ENCODE measurements at places on chromosomes 2 and 18.

GRCh38 chr2:168912901-168913369, 11.8 kb downstream of the G6PC2 start:
- no peak for DNase-seq

DNA sequence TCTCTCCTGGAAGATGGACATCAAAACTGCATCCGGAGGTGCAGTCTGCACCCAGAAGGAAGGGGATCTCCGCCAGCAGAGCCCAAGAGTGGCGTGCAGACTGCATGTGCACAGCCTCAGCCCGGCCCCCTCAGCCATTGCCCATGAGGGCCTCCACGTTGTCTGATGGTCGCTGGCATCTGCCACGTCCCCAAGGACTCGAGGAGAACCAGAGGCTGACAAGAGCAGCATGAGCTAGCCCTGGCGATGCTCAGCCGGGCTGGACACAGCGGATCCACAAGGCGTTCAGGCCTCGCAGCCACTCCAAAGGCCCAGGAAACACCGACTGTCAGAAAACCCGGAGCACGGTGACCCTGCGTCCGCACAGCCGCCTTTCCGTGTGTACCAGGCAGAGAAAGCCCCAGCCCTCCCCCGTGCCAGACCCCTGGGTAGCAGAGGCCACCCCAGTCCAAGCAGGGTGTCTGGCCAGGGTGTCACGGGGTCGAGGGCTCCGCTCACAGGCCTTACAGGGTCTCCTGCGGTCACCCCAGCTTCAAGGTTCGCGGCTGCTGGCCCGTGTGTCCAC, 48.3 kb downstream of the SLC66A2 start:
- DNase-seq, result no peak

- no peak for DNase-seq
Measured at GRCh38 chr2:241454837-241455485, 53.4 kb downstream of the STK25 start.

DNA sequence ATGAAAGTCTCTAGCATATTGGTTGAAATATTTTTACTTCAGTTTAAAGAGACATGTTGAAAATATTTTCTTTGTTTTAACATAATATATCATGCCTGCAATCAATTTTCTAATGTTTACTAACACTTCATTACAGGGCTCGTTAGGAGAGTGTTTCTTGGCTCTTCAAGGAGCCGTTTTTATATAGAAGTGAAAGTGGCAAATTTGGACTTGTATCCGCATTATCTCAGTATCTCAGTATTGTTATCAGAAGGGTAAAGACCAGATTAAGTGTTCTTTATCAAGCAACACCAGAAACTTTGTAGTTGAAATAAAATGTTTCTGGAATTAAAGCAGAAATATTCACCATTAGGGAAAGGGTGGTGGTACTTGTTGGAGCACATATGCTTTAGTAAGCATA, 97.8 kb downstream of the BABAM2 start:
- DNase-seq, result no peak

GRCh38 chr2:172600557-172601008, 44.7 kb downstream of the PDK1 start:
- no peak for DNase-seq

DNA sequence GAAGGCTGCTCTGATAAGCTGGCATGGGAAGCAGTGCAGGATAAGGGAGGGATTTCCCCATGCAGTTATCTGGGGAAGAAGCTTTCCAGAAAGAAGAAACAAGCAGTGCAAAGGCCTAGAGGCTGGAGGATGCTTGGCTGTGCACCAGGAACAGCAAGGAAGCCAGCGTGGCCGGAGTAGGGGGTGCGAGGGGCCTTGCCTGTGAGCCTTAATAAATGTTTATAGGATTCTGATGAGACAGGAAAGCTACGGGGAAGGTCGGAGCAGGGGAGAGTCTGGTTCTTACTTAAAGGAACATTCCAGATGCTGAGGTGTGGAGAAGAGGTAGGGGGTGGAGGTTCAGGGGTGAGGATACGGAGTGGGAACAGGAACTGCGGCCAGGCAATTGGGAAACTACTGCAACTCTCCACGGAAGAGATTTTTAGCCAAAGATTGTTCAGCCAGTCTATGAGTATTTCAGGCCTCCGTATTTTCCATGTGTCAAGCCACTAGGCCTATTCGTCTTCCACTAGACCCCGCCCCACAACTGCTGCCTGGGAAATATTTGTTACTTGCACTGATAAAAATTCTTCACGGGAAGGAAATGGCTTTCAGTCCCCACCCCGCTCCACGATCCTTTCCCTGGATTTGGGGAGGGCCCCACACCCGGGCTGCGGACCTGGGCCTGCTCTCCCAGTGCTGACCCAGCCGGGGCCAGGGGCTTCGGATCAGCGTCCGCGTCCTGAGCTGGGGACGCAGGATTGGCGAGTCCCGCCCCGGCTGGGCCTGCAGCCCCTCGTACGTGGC, 516 bp downstream of the EIF2AK2 start:
- DNase-seq, result no peak

- no peak for DNase-seq
Measured at GRCh38 chr18:61031626-61032025, 301.6 kb upstream of the CDH20 start.

GRCh38 chr2:224523626-224524577, 61.3 kb downstream of the CUL3 start:
- no peak for DNase-seq

DNA sequence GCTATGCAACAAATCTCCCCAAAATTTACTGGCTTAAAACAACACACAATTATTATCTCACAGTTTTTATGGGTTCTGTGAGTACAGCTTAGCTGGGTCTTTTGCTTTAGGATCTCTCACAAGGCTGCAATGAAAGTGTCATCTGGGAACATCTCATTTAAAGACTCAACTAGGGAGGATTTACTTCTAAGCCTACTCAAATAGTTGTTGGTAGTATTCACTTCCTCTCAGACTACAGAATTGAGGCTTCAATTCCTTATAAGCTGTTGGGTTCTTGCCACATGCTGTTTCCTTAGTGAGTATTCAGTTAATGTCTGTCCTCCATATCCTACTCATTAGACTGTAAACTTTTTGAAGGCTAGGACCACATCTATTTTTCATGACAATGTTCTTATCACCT, 72.3 kb downstream of the MDH1 start:
- DNase-seq, result no peak

GRCh38 chr2:223102040-223102400, 50.0 kb downstream of the KCNE4 start:
- DNase-seq, result no peak

DNA sequence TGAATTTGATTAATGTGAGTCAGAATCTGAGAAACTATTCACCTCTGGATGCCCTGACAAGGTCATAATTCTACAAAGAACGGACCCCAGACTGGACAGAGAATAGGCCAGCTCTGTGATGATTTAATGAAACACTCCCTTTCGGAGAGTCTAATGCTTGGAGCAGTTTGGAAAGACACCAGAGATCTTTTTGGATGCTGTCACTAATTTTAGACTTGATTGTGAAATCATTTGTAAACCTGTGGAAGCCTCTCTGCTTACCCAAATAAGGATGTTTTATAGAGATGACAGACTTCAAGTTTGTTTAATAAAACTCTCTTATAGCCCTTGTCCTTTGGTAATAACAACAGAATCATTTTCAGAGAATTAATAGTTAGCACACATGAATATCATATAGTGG, 83.5 kb downstream of the MYL12B start:
- DNase-seq, result no peak

DNA sequence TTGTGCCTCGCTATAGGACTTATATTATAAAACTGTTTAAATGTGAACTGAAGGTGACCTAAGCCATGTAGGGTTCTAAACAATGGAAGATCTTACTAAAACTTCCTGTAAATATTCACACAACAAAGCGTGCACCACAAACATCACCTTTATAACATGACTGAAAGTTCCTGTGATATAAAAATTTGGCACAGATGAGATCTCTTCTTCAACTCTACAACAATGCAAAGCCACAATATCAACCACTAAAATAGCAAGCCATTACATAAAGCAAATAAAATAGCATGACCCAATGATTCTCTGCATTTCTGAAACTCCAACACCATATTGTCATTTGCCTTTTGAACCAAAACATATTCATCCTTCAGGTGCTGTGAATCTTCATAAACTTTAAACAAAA, 3.5 kb downstream of the YES1 start:
- DNase-seq, result no peak

- DNase-seq, result no peak
Measured at GRCh38 chr18:36349552-36349951, 52.0 kb downstream of the FHOD3 start.

DNA sequence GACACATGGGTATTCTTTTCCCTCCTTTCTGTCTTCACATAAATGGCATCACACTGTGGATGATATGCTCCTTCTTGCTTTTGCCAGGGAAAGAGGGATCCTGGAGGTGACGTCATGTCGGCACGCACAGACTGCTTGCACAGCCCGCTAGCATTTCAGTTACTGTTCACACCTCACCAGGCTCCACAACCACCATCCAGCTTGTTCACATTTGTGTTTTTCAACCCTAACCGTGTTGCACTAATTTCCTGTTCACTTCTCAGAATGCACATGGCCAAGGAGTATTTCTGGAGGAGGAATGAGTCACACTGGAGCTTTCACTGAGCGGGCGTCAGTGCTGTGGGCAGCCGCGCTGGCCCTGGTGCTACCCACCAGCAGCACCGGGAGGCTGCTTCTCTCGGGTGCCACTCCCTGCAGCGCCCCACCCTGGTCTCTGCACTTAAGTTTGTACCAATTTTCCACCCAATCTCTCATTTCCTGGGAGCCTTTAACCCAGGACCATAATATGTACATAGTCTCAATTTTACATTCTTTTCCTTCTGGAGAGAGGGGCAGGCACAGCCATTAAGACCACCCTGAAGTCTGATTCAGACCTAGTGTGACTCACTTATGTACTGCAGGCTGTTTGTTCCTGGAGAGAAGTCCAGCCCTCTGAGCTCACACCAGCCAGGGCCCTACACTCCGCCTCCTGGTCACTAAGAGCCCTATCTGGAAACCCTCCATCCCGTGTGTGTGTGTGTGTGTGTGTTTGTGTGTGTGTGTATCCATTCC, 65.1 kb downstream of the MBP start:
- DNase-seq, result no peak

GRCh38 chr18:80161781-80162417, 52.8 kb downstream of the ADNP2 start:
- no peak for DNase-seq

DNA sequence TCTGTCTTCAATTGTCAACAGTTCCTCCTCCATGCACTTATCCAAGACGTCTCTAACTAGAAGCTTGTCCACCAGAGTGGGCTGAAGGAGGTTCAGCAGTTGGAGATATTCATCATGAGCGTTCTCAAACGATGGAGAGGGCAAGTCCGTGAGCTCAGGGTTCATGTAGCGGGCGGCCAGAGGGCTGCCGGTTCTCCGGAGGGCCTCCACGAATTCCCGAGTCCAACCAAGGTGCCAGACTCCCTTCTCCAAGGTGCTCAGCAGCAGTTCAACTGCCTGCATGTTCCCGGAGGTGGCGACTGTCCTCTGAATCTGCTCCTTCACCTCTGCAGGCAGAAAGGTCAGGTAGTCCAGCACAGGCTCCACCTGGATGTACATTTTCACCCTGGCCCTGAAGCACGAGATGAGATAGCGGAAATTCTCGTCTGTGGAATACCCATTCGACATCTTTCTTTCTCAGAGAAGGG, 590 bp downstream of the IFIH1 start:
- no peak for DNase-seq

- DNase-seq, result no peak
Measured at GRCh38 chr2:5756272-5756671, 64.1 kb downstream of the SOX11 start.

- no peak for DNase-seq
Measured at GRCh38 chr2:63131196-63131595, 80.6 kb downstream of the OTX1 start.

- DNase-seq, result no peak
Measured at GRCh38 chr2:85180322-85181133, 47.3 kb downstream of the TCF7L1 start.

GRCh38 chr2:226699321-226699720, 100.3 kb downstream of the IRS1 start:
- DNase-seq, result no peak

DNA sequence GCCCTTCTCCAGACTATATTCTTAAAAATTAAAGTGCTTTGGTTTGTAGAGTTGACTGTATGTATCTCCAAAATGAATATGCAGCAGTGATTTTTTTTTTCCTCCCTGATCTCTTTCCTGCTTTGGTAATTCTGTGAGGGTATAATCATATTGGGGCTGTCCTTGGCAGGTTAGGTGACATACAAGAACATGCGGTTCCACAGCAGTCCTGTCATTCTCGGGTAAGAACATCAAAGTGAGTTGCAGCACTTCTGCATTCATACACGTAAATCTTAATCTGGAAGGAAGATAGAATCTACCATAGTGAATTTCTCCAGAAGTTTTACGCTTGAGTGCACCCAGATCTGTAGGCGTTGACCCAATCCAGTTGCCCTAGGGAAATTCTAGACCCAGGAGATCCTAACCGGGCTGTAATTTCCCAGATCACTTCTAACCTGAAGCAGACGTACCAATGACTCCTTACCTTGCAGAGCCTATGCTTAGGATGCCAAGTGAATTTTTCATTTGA, 109.4 kb downstream of the PRPF40A start:
- DNase-seq, result no peak

- no peak for DNase-seq
Measured at GRCh38 chr2:73979686-73980085, 5.0 kb upstream of the TET3 start.

GRCh38 chr2:14642499-14642898, 10.0 kb downstream of the LRATD1 start:
- DNase-seq, result no peak

DNA sequence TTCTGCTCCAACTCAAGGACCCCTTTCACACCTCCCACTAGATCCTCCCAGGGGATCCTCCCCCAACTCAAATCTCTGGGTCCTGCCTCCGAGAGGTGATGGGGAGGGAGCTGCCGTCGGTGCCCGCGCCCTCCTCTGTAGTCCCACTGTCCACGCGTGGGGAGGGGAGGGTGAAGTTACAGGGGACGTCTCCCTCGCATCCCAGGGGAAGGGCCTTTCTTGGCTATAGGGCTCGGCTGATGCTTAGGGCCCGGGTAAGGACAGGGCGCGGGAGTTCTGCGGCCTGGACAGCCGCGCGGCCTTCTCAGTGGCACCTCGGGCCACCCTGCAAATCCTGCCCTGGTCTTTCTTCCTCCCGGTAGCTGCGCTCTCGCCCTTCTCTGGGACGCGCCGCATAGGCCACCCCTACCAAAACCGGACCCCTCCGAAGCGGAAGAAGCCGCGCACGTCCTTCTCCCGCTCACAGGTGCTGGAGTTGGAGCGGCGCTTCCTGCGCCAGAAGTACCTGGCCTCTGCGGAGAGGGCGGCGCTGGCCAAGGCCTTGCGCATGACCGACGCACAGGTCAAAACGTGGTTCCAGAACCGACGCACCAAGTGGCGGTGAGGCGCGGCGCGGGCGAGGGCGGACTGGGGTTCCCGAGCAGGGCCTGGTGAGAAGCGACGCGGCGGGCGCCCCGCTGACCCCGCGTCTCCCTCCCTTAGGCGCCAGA, 1.2 kb downstream of the TLX2 start:
- no peak for DNase-seq

- no peak for DNase-seq
Measured at GRCh38 chr2:222448748-222449181, 24.4 kb downstream of the SGPP2 start.

All from stimulated activated CD8-positive, alpha-beta memory T cell treated with anti-CD3 and anti-CD28 coated beads, Interleukin-7, amount 100 ng/mL, for 48 hours (primary cell).